Heart right ventricle (tissue), 16 donors: ENCODE measurements at places on chromosomes 2 and 18. TPM values are rescaled to one million over a fixed set of nuclear protein-coding genes. Genes with fewer than 3 reads are reported as not detected.
A peak's percentile ranks its signal among the peaks of the same experiment; 100 is the strongest.

DNA sequence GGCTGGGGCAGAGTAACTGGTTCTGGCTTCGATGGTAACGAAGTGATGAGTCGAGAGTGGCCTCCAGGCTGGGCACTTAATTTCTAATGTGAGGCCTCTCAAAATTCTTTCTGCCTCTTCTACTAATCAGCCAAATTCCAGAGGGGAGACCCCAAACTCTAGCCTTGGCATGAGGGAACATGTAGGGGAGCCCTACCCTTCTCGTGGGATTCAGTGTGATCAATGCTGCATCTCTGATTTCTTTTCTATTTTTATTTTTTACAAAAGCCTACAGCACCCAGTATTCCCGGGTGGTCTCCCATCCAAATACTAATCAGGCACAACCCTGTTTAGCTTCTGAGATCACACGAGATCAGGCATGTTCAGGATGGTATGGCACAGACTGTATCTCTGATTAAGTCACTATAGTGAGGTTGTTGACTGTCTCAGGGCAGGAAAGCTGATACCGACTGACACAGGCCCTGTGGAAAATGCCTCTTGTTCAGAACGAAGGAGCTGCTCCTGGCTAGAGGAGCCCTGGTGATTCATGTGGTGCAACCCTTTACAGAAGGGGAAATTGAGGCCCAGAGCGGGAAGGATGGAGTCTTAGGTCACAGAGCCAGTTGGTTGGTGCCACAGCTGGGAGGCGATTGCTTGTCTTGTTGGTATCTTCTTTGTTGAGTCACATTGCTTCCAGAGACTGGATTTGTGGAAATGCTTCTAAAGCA, 126.3 kb upstream of the HS6ST1 start:
- H3K27me3 ChIP-seq, result no peaks in the 10 kb centered on the region
- no peaks in the 10 kb centered on the region for H3K36me3 ChIP-seq
- no peak overlapping the region for H3K4me3 ChIP-seq
- H3K4me1 ChIP-seq, result peaks cover 51% of the 10 kb centered on the region
- no peak overlapping the region for H3K27ac ChIP-seq
- DNase-seq, result no peak

IGFBP2 gene
- 85.2 TPM for total RNA-seq

LCT gene
- not detected for total RNA-seq

GRCh38 chr2:20590704-20591515, 60.0 kb downstream of the HS1BP3 start:
- H3K27me3 ChIP-seq, result no peaks in the 10 kb centered on the region
- peak overlapping the region; percentile 53 for H3K27ac ChIP-seq
- H3K4me1 ChIP-seq, result peaks cover 74% of the 10 kb centered on the region

- no peaks in the 10 kb centered on the region for H3K36me3 ChIP-seq
- DNase-seq, result no peak
- H3K4me1 ChIP-seq, result no peaks in the 10 kb centered on the region
- no peak overlapping the region for H3K4me3 ChIP-seq
Observed at GRCh38 chr2:152019732-152020131, 79.1 kb downstream of the CACNB4 start.

RGPD4 gene
- not detected for total RNA-seq
